Right hindlimb (tissue), 1 donor: ENCODE measurements at places on chromosomes 3 and 15.

DNA sequence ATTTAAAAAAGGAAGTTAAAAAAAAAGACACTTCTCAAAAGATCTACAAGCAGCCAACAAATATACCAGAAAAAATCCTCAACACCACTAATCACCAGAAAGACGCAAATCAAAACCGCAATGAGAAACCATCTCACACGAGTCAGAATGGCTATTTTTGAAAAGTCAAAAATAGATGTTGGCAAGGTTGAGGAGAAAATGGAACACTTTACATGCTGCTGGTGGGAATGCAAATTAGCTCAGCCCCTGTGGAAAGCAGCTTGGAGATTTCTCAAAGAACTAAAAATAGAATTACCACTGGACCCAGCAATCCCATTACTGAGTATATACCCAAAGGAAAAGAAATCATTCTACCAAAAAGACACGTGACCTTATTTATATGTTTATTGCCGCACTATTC lies 574.7 kb upstream of the ADAMTS9 start:
- DNase-seq = no peak

GRCh38 chr3:22734756-22735155 lies 468.4 kb upstream of the UBE2E2 start:
- no peak for DNase-seq

DNA sequence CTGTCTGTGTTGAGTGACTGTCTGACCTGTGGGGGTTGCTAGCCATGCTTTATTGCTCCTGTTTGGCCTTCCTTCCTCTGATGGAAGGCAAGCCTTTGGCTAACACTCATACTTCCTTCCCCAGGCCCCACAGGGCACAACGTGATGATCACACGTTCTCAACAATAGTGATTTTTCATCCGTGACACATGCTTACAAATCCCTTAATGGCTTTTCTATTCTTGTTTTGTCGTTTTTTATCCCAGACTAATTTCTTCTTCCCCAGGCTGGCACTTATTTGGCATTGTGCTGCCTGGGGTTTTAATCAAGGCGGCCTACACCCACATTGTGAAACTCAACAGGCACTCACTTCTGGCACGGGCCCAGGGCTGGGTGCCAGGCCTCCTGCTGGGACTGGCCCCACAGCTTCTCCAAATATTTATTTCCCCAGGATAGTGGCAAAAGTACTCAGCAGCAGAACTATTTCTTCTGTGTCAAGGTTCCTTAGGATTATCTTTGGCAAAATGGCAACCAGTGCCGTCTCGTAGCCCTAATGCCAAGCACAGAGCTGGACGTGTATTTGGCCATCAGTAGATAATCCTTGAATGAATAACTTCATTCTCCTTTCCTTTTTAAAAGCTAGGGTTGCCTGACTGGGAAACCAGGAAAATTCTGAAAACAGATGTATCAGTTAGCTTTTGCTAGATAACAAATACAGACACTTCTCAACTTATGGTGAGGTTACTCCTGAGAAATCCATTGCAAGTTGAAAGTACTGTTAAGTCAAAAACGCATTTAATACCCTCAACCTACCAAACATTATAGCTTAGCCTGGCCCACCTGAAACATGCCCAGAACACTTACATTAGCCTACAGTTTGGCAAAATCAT lies 30.6 kb downstream of the CMTM7 start:
- peak; percentile 74 for DNase-seq

- no peak for DNase-seq
Observed at GRCh38 chr3:37985637-37986320, 4.8 kb upstream of the VILL start.

DNA sequence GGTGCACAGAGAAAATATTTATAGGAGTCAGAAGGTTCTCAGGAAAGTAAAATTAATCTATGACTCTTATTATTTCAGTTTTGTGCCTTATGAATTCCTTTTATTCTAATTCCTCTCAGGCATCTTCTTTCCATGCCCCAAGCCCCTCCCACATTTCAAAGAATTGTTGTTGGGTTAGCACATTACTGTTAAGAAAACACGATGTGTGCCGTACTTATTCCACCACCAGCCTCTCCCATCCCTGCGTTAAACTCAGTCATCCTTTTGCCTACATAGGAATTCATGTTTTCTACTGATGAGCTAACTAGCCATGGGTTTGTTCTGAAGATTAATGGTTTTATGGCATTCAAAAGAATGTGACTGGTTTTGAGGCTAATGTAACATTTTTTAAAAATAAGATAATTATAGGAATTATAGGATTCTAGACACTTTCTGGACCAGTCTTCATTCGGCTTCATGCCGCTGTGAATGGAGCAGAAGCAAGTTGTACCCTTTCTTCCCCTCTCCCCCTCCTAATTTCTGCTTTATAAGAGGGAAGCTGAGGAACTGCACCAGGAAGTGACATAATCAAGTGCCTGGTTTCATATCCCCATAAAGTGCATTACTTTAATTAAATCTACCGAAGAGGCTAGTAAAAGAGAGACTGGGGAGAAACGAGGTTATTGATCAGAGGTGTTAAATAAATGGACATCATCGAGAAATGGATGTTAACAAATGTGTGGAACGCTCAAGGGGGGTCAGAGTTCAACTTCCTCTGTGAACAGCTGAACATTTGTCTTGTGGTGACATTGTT lies 12.3 kb upstream of the MB21D2 start:
- no peak for DNase-seq

GRCh38 chr3:59245300-59245858 lies 195.6 kb upstream of the CFAP20DC start:
- DNase-seq = no peak

DNA sequence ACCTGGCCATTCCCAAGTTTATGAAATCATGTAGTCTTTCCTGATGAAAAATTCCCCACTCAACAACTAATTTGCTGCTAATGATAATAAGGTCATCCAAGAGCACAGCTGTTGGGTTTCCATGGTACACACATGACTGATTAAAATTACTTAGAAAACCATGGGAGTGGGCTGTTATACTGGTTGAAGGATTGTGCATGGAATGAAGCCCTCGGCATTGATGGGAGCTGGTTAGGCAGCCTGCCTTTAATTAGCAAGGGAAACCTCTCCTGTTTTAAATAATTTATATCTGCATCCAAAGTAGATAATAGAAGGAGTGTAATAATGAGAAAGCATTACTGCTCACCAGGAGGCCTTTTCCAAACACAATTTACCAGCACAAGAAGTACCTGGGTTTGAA lies 235.1 kb upstream of the CFAP20DC start:
- DNase-seq = no peak

DNA sequence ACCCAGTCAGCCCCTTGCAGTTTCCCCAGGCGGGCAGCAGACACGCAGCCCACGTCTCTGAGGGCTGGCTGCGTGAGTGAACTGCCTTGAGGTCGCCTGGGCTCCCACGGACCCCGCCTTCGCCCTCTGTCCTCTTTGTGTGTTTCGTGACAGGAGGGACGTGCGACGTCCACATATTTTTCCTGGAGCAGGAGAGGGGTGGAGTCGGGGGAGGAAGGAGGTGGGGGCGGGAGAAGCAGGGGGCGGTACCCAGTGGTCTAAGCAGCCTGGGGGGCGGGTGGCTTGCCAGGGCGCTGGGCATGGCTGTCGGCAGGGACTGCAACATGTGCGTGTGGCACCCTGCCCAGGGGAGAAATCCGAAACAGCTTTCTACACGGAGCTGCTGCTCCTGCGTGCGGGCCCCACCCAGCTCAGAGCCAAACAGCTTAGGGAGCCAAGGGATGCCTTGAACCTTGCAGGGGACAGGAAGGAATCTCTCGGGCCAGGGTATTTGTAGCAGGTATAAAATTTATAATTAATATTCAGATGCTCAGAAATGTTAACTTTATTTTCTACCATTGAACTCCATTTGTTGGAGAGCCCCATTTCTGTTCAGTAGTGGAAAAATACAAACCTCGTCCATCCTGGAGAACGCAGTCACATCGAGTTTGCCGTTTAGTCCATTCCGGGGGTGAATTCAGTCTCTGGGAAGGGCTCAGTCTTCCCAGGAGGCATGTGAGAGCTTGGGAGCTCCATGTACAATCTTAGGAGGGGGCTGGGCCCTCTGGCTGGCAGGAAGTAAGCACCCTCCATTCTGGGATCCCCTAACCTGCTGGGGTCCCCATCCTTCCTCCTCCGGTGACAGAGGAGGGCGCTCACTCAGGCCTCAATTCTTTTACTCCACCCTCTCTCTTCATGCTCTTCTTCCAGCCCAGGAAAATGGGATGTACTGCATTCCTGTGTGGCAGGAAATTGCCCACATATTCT lies 79.1 kb upstream of the MEF2A start:
- peak; percentile 89 for DNase-seq

DNA sequence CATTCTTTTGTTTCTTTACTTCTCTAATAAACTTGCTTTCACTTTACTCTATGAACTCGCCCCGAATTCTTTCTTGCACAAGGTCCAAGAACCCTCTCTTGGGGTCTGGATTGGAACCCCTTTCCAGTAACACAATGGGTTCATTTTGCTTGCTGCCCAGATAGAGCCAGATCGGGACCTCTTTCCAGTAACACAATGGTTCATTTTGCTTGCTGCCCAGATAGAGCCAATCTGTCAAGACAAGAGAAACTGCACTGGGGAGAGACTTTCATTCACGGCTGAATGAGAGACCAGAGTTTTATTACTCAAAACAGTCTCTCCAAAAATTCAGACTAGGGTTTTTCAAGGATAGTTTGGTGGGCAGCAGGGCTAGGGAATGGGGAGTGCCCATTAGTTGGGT lies 25.4 kb downstream of the METTL6 start:
- DNase-seq = no peak

GRCh38 chr3:186825872-186826409 lies 16.6 kb upstream of the ADIPOQ start:
- DNase-seq = no peak

GRCh38 chr15:55288006-55288717 lies 1.5 kb downstream of the RAB27A start:
- DNase-seq = no peak

DNA sequence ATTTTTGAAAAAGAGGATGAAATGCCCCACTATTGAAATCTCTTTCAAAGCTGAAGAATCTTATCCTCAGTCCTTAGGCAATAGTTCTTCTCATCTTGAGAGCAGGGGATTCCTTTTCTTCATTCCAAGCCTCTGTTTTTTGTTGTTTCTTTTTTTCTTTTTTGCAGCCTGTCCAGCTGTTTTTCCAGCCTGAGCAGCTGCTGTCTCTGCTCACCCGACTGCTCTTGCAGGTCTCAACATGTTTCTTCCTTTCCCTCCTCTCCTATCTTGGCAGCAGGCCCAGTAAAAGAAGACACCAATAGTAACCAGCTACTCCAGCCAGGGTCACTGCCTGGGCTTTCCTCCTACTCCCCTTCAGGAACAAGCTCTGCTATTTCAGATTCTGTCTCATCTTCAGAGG lies 23.8 kb downstream of the MEX3B start:
- DNase-seq = peak; percentile 64

DNA sequence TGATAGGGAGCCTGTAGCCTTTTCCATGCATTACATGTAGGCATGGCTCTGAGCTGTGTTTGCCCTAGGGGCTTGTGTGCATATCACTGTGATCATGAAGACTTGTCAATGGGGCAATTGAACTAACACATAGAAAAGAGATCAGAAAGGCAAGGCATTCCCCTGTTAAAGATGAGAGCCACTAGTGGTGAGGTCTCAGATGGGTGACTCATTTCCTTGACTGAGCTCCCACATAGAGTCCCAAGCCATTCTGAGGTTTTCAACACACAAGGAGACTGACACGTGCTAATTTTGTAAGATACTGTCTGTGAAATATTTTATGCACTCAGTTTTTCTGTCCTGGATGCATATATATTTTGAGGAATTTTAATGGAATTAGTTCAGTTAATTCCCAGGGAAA lies 53.8 kb downstream of the SAMMSON start:
- no peak for DNase-seq

GRCh38 chr3:30502051-30502741 lies 104.2 kb upstream of the TGFBR2 start:
- no peak for DNase-seq

GRCh38 chr3:99714146-99714545 lies 75.8 kb downstream of the COL8A1 start:
- DNase-seq = peak; percentile 47

DNA sequence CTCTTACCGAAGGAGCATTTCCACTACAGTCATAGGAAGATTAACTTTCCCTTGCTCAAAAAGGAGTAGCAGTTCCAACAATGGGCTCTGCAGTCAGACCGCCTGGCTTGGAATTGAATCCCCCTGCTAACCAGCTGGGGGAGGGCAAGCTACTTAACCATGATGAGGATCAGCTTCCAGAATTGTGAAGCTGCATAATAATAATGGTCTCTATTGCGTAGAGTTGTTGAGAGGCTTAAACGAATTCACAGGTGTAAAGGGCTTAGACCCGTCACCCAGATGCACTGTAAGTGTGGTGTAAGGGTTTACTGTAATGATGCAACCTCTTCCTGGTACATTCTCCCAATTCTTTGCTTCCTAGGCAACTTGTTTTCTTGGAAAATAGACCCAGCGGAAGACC lies 185.2 kb upstream of the RGMA start:
- DNase-seq = peak; percentile 45

GRCh38 chr3:43148033-43148432 lies 42.2 kb upstream of the POMGNT2 start:
- no peak for DNase-seq

GRCh38 chr15:79211481-79211880 lies 71.0 kb upstream of the ANKRD34C start:
- no peak for DNase-seq

GRCh38 chr15:75352186-75353080 lies 5.6 kb downstream of the NEIL1 start:
- DNase-seq = no peak

GRCh38 chr3:103992469-103992868 lies 1374.2 kb upstream of the ALCAM start:
- no peak for DNase-seq

- no peak for DNase-seq
Observed at GRCh38 chr15:96184297-96184696, 146.2 kb upstream of the NR2F2 start.

GRCh38 chr15:71807125-71807629 lies 3.2 kb upstream of the NR2E3 start:
- DNase-seq = no peak

GRCh38 chr3:142963516-142964448 lies at the start of gene PAQR9:
TSS of gene PAQR9 (minus strand) at chr3:142963674. CDS start at chr3:142963336, 338 bp downstream.
- DNase-seq = peak; percentile 32

- peak; percentile 72 for DNase-seq
Observed at GRCh38 chr3:100709842-100710260, 557 bp downstream of the TFG start.

DNA sequence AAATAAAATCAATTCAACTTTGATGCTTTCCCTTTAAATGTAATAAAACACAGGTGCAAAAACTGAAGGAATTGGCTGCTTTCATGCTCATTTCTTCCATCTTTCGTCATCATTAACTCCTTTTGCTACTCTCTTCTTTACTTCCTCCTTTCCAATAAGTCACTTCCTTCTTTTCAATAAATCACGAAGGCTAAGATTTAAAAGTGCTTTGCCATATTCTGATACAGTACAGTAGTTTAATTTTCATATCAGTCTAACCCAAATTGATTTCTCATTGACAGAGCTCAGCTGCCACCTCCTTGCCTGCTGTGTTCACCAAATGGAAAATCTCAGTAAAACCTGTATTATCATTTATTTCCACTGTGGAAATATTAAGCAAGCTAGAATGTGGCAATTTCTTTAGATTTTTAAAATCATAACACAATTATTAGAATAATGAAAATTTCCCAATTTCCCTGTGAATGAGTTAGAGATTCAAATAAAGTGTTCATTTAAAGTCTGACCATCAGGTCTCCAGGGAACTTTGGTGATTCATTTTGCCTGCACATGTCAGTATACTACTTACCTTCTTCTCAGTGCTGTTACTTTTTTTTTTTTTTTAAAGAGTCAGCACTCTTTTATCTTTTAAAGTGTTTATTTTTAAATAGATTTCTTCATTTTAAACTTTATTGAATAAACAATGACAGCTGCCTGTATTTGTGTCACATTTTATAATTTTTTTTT lies 41.6 kb downstream of the NANOGP8 start:
- no peak for DNase-seq
